Aorta (tissue), 5 donors: ENCODE measurements at places on chromosomes 11 and 22. TPM values are rescaled to one million over a fixed set of nuclear protein-coding genes. Genes with fewer than 3 reads are reported as not detected.

Gene KRTAP5-2
- total RNA-seq = not detected

Gene VPREB1
- total RNA-seq = not detected

Gene NFAM1
- 5.3 TPM for total RNA-seq

DNA sequence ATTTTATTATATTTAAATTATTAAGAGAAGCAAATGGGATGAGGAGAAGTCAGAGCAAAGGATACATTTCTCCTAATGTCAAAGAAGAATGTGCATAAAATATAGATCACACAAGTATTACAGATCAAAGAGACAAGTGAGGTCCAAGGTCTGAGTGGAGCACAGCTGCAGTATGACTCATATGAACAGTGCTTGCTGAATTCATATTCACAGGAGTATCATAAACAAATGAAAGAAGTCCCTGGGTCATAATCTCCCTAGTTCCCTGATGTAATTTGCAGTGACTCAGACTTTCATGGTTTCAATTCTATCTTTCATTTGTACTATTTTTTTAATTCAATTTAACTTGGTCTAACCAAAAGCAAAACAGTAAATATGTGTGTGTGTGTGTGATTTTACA lies 499.0 kb upstream of the CCDC179 start:
- H3K27me3 ChIP-seq = no peaks in the 10 kb centered on the region
- DNase-seq = no peak
- H3K4me1 ChIP-seq = no peaks in the 10 kb centered on the region
